Activated CD4-positive, alpha-beta T cell treated with anti-CD3 and anti-CD28 coated beads, Interleukin-2, amount 10 ng/mL, durations not matched to agents 7 days and 5 days (primary cell): ENCODE measurements at places on chromosomes 2 and 18.

DNA sequence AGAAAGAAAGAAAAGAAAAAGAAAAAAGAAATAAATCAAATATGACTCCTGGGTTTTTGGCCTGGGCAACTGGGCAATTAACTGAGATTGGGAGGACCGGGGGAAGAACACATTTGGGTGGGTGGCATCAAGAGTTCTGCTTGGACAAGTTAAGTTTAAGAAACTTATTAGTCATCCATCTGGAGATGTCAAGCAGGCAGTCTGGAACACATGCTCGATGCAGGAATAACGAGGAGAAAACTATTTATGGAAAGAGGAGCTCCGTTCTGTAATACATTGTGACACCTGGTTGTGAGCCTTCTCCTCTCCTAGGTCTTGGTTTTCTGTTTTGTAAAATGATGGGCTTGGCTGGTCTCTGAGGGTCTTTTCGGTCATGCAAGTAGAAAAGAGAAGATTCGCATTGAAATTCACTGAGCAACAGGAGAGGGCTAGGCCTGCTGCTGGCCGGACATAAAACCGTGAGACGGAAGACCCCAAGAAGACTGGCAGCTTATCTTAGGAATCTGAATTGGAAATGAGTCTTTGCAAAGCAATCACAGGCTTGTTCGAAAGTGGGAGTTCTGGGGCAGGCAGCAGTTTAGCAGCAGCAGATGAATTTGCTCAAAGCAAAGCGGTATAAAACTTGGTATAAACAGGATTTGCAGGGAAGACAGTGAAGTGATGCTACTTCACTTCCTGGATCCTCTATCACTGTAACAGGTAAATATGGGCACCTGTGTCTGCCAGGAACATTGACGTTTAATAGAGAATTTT, 51.4 kb downstream of the E2F6 start:
- DNase-seq = no peak

DNA sequence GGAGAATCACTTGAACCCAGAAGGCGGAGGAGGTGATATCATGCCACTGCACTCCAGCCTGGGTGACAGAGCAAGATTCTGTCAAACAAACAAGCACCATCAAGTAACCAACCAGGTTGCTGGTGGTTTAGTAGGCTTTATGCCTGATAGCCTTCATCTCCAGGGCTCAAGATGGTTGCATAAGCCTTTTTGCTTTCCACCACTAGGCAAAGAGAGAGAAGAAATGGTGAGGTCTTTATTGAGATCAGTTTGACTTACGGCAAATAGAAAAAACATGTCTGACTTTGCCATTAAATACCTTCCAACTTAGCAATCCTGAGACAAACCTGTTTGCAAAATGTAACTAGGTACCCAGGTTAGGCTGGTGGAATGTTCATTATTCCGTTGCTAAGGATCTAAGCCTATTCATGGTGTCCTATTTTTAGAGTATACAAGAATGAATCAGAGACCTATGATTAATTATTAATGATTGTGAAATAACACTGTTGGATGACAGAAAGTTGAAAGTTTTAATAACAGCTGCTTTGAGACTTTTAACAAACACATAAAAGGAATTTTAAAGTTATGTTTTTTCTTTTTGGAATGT, 53.5 kb upstream of the SLC38A11 start:
- DNase-seq = no peak

GRCh38 chr2:232883116-232883721, 13.2 kb downstream of the SNORC start:
- DNase-seq = no peak

DNA sequence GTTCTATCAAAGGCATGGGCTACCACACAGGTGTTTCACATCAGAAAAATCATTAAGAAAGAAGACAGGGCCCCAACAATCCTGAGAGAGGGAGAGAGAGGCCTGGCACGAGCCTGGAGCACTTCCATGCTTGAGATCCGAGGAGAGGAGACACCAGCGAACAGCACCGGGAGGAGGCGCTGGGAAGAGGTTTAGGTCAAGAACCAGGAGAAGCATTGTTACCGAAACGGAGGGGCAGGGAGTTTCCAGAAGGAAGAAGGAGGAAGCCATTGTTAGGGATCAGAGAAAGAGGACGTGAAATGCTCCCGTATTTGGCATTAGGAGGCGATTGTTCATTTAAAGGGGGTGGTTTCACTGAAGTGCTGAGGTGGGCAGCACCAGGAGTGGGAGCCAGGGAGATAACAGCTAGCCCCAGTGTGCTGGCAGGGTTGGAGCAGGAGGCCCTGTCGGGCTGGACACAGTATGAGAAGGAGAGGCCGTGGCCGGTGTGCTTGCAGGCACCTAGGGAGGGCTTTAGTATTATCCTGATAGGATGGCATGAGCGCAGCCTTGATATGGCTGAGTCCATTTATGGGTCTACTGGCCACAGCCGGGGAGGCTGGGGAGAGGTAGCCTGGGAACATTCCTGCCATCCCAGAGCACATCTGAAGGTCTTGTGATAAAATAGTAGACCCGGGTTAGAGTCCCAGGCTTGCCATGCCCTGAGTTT, 244.9 kb downstream of the KLHL29 start:
- DNase-seq = no peak

GRCh38 chr2:54240515-54241469, 15.2 kb downstream of the TSPYL6 start:
- no peak for DNase-seq

- no peak for DNase-seq
These were observed 523.3 kb upstream of the SYT4 start for GRCh38 chr18:43800584-43800983.

GRCh38 chr18:24546307-24546706, 85.9 kb downstream of the HRH4 start:
- no peak for DNase-seq
